ENCODE measurements at places on chromosomes 12 and 14.

GRCh38 chr12:103801709-103802585 lies 39.1 kb downstream of the NT5DC3 start:
- no peak for DNase-seq

DNA sequence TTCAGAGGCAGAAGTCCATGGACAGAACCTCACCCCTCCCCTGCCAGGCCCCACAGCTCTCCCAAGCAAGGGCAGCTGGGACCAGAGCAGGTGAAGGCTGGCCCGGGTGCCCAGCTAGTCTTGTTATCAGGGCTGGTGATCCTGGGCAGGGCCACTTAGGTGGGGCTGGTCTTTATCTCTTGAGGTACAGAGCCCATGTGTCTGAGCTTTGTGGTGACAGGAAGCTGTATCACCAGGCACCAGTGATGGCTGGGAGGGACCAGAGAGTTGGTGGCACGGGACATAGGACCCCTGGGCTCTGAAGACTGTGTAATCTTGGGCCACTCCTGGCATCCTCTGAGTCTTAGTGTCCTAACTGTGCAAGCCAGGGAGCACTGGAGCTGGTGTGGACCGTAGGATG lies 12.8 kb upstream of the HPD start:
- no peak for DNase-seq

DNA sequence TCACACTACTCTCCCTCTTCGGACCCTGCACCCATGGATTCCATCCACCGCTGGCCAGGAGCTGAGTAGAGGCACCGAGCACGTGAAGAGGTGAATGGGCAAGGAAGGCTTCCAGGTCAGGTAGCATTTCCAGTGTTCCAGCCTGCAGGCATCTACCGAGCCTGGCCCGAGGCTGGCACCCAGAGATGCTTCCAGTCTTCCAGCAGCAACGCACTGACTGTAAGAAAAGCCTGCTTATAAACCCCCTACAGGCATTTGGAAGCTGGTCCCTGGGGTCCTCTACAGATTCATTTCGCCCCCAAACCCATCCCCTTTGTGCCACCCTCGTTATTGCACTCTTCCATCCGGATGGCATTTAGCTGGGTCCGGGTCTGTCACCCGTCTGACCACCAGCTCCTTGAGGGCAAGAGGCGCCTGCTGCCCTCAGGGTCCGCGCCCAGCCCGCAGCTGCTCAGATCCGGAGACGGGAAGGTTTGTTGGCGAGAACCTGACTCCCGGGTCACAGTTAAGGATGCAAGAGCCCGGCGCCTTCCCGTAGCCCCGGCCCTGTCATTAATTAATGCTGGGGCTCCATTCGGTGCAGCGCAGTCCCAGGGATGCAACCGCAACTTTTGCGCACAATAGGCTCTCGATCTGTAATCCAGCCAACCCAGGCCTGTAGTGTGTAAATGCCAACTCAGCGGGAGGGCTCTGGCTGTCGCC lies 614 bp upstream of the MARK3 start:
- DNase-seq, result no peak

- no peak for DNase-seq
Measured at GRCh38 chr14:81784084-81784483, 250.4 kb upstream of the SEL1L start.

DNA sequence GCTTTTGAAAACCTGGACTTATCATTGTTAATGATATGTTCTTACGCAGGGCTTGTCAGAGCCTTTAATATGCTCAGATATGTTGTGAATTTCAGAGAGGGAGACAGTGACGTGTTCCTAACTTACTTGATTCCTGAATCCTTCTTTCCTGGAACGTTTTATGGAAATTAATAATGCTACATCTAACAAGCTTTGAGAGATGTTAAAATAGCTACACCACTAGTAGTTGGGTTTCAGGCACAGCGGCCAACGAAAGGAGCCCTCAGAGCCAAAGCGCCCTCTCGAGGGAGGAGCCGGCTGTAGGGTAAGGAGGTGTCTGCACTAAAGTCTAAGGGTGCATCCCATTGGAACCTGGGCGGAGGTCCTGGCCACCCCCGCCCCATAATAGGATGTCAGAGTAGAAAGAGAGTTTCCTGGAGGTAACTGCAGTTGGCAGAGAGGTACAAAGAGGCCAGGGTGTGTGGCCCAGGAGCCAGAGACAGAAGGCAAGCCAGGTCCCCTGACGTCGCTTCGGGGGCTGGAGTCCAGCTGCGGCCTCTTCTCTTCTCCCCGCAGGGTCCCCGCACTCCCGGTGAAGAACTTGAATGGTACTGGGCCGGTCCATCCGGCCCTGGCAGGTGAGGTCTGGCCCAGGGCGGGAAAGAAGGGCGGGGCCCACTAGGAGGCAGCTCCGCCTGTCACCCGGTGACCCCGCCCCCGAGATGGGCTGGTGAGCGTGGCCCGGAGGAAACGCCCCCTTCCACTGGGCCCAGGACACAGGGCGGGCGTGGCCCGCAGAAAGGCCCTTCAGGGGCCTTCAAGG lies 36.3 kb downstream of the DTX1 start:
- peak; percentile 77 for DNase-seq

GRCh38 chr14:73763396-73763795 lies 49.2 kb upstream of the PNMA1 start:
- no peak for DNase-seq

DNA sequence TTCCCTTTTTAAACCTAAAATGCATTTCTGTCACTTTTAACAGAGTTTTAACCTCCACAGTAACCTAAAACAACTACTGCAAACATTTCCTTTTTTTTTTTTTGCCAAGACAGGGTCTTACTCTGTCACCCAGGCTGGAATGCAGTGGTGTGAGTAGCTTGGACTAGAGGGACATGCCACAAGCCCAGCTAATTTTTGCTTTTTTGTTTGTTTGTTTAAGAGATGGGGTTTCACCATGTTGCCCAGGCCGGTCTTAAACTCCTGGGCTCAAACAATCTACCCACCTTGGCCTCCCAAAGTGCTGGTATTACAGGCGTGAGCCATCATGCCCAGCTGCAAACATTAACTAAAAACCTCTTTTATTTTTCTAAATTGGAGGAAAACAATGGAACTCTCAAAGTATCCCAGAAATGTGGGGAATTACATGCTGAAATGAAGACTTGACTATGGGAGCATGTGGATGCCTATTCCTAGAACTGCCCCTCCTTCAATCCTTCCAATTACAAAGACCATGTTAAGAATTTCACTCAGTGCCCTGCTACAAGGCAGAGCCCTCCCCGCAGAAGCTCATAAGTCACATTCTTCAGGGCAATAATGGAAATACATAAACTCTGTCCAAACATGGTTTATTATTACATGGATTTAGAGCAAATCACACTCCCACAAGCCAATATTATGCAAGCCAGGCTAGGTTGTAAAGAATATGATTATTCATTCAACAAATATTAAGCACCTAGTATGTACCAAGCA lies 66.9 kb downstream of the C12orf56 start:
- no peak for DNase-seq

DNA sequence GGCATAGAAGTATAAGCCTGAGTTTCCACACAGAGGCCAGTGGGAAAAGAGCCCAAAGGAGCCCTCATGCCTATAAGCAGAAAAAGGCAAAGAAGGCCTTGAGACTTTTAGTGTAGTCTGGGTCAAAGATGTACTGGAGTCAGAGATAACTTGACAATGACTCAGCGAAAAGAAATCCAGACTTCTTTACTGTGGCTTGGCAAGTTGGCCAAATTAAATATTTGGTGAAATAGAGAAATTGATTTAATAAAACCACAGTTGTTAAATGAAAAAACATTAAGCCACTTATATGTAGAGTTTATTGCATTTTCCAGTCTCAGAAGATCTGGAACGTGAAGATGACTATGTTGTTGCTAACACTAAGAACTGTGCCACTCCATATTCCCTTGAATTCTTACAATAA lies 105.1 kb downstream of the TMTC3 start:
- DNase-seq, result no peak

DNA sequence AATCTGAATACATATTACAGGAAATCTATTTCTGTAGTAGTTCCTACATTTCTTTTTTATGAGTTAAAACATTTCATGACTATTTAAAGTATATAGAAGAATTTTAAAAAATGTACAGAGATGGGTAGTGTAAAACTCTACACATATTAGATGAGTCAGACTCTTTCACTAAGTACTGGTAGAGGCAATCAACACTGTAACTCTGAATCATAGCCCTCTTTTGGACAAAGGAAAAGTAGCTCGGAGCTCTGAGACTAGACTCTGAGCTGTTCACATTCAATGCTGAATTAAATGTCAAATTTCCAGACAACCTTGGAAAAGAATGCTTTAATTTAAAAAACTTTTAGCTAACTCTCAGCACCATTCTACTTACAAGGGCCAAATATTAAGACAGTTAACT lies 3.4 kb downstream of the PTCSC3 start:
- DNase-seq, result no peak

GRCh38 chr14:90760591-90761316 lies 55.5 kb downstream of the TTC7B start:
- no peak for DNase-seq

DNA sequence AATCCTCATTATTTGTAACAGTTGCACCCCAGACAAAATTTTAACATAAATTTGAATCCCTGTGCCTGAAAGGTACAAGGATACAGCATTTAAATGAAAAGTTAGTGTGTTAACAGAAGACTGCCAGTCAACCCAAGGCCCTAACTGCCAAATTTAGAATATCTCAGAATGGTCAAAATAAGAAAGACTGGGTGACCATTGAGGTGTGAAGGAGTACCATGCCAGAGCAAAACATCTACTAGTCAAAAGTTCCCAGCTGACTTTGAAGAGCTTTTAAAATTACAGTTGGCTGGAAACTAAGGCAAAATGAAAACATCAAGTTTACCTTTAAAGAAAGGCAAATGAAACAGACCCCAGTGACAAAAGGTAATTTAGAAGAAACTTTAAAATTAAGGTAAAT lies 18.4 kb downstream of the SAV1 start:
- DNase-seq, result no peak

DNA sequence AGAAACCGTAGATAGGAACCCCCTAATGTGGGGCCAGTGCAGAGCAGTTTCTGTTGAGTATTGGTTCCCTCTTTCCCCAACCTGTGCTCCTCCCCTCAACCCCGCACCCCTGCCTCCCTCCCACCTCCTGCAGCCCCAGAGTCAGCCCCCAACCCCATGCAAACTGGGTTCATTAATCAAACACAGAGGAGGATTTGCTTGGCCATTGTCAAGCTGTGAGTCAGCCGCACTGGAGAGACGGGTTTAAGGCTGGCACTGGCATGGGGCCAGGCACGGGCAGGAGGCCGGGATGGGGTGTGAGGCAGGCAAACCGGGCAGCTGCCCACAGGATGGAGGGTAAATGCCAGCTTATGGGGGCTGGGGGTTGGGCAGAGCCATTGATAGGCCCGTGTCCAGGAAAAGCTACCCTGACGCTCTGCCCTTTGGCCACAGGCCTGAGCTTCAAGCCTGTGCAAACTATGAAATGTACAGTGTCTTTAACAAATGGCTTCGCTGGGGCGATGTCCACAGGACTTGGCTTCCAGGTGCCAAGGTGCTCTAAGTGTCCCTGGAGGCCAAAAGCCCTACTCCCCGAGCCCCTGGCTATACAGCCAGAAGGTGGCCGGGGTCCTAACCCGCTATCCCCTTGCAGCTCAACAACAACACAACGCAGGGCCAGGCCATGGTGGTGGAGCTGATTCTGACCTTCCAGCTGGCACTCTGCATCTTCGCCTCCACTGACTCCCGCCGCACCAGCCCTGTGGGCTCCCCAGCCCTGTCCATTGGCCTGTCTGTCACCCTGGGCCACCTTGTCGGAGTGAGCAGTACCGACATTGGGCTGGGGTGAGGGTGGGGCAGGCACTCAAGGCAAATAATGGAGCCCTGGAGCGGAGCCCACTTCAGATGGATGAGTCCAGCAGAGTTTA lies 1.4 kb downstream of the AQP5 start:
- DNase-seq, result no peak

- no peak for DNase-seq
Measured at GRCh38 chr12:66941150-66941549, 262.3 kb upstream of the GRIP1 start.

DNA sequence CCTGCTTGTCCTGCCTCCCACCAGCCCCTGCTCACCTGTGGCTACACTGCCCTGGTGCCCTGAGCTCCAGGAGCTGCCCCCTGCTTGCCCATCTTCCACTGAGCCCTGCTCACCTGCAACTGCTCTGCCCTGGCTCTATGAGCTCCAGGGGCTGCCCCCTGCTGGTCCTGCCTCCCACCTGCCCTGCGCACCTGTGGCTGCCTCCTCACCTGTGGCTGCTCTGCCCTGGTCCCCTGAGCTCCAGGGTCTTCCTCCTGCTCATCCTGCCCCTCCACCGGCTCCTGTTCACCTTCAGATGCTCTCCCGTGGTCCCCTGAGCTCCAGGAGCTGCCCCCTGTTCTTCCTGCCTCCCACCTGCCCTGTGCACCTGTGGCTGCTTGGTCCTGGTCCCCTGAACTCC lies 247.6 kb downstream of the TMEM121 start:
- DNase-seq, result no peak

DNA sequence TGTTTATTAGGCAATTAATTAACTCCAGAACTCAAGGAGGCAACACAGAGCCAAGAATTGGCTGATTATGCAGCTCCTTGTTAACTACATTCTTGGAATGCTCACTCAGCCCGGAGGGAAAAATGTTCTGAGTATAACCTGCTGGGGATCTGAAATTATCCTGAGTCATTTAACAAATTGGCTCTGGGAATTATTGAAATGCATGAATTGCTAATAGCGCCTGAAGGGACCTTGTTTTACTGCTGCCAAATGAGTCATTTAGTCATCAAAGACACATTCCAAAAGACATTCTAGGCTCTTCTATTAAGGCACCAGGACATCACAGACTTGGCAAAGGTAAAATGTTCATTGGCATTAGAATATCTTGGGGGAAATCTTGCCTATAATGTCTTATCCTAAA lies 13.0 kb downstream of the TMEM52B start:
- no peak for DNase-seq

DNA sequence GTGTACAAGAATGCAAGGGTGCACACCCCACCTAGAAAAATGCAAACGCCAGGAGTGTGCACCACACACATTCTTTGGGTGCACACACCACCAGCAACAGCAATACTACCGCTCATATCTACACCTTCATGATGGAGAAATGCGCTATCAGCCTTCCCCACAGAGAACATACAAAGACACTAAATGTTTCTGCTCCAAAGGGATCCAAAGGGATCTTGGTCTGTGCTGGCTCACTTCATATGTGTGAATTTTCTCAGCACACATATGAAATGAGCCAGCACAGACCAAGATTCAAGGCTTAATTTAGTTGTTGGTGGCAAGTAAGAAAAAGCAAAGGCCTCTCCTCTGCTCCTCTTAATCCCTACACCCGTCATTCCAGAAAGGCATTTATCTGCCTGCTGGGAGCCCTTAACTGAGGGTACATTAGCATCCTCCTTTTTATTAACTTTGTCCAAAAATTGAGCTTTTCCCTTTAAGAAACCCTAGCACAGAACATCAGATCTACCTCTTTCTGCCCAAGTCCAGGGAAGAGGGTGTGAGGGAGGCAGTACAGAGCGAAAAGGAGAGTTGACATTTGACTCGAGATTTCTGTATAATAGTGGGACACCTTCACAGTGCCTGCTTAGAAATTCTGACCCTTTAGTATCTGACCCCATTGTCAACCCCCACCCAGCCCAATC lies 8.3 kb downstream of the BMP4 start:
- no peak for DNase-seq

Data from Peyer's patch (tissue), 4 donors.